ENCODE measurements at places on chromosomes 3 and 15. TPM values are rescaled to one million over a fixed set of nuclear protein-coding genes. Genes with fewer than 3 reads are reported as not detected.

DNA sequence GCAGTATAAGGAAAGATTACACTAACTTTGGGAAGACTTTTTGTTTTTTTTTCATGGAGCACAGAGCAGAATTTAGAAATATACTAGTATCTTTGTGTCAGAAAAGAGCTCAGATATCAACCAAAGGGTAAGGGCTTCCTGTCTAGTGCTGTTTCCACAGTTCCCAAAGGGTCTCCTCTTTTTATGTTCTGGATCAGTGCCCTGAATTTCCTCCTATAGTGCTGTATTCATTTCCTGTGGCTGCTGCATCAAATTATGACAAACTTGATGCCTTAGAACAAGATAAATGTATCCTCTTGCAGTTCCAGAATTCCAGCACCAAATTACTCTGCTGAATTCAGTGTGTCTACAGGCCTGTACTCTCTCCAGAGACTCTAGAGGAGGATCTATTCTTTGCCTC lies 219.8 kb upstream of the THRB start:
- DNase-seq: no peak

GRCh38 chr3:3842356-3842755 lies 43.1 kb downstream of the LRRN1 start:
- no peak for DNase-seq

- no peak for DNase-seq
These were observed 92.3 kb upstream of the COL8A1 start for GRCh38 chr3:99545941-99546580.

- DNase-seq: no peak
These were observed 193.4 kb downstream of the ZNF621 start for GRCh38 chr3:40718209-40718608.

- DNase-seq: no peak
These were observed 165.7 kb upstream of the TSC22D2 start for GRCh38 chr3:150242220-150242936.

Gene LZTFL1
- 25.2 TPM for total RNA-seq

Gene DALRD3
- total RNA-seq: 36.2 TPM

Gene SUSD5
- 2.3 TPM for total RNA-seq

Gene MTMR10
- total RNA-seq: 10.4 TPM
